Activated gamma-delta T cell treated with anti-CD3 and anti-CD28 coated beads, Interleukin-2, amount 50 U/mL, for 16 hours (primary cell): ENCODE measurements at places on chromosomes 3 and 15.
A peak's percentile ranks its signal among the peaks of the same experiment; 100 is the strongest.

GRCh38 chr3:152174876-152175527, 93.7 kb upstream of the MBNL1 start:
- DNase-seq = no peak

DNA sequence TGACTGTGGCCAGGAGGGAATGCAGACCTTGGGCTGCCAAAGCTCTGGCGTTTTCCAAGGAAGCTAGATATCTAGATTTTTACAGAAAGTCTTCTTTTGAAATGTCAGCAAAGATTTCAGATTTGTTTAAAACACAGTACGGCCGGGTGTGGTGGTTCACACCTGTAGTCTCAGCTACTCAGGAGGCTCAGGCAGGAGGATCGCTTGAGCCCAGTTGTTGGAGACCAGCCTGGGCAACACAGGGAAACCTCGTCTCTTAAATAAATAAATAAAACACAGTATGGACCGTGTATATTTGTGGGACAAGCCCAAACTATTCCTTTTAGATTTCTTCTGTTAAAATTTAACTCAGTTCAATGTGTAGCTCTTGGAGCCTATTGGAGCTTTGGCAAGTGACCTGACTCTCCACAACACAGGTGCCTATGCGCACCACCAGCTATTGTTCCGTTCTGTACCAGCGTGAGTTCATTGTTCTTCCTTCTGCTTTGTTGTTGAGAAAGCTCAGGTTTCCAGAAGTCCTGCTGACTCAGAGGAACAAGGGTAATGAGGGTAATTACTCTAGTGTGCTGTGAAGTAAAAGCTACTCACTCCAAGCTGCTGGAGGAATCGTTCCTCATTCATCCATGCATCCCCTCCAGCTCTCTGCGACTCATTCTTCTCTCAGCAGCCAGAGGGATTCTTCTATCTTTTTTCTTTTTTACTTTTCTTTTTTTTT, 73.1 kb upstream of the SLC6A6 start:
- no peak for DNase-seq

GRCh38 chr3:14223595-14223994, 45.0 kb downstream of the LSM3 start:
- no peak for DNase-seq

GRCh38 chr15:55909036-55909811, 84.2 kb downstream of the NEDD4 start:
- DNase-seq = no peak

DNA sequence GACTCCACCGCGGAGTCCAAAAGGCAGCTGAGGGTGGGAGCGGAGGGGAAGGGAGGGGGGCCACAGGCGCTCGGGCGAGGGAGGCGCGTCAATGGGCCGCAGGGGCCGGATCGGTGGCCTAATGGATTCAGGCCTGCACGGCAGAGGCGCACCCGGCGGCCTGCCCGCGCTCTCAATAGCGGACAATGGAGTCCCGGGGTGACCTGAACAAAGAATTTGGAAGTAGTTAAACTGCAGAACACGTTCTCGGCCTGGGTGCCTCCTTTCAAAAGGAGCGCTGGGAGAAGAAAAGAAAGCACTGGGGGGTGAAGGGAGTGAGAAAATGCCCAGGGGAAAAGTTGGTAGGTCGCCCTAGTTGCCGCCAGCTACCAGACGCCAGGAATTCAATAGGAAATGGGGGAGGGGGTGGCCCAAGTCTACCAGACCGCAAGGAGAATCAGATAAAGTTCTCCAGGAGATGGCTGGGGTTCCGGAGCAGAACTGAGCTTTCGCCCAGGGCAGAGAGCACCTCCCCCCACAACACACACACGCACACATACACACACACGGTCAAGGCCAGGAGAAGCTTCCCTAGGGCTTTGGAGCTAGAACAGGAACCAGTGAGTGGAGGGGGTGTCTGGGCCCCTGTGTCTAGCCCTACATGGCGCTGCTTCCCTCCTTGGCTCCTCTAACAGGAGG, 25.8 kb upstream of the POLG start:
- DNase-seq = no peak

DNA sequence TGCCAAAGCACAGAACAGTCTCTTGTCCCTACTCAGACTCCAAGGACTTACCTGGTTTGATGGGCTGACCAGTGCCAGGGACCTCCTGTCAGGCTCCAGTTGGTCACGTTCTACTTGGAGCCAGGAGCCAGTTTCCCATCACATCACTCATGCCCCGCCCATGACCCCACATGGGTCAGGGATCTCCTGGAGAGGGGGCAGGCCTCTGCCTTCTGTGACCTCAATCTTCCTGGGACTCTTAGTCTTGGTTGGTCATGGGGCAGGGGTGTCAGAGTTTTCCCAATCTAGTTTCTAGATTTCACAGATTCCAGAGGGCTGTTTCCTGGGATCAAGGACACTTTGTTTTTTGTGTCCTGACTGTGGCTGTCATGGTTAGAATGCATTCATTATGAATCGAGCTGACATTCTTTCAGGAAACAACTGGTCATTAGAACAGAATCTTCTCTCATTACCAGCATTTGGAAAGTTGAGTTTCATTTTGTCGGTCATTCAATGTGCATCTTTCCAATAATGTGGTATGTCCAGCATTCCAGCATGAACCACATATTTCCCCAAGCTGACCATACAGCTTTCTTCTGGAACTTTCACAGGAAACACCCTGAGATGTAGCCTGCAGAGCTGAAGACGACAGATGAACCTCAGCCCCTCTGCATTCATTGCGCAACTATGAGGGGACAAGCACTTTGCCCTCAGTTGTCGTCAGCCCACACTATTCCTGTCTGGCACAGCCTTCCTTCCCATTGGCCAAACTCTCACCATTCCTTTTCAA, 19.8 kb downstream of the CYP19A1 start:
- DNase-seq = no peak

GRCh38 chr3:36812240-36812639, 47.9 kb upstream of the DCLK3 start:
- DNase-seq = no peak

DNA sequence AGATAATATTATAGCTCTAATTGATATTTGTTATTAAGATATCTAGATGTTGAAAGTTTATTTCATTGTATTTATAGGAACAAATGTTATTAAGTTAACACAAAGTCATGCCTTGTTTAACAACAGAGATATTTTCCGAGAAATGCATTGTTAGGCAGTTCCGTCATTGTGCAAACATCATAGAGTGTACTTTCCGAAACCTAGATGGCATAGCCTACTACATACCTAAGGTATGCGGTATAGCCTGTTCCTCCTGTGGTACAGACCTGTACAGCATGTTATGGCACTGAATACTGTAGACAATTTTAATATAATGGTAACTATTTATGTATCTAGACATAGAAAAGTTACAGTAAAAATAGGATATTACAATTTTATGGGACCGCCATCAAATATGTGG, 114.3 kb downstream of the NAALADL2 start:
- DNase-seq = no peak

DNA sequence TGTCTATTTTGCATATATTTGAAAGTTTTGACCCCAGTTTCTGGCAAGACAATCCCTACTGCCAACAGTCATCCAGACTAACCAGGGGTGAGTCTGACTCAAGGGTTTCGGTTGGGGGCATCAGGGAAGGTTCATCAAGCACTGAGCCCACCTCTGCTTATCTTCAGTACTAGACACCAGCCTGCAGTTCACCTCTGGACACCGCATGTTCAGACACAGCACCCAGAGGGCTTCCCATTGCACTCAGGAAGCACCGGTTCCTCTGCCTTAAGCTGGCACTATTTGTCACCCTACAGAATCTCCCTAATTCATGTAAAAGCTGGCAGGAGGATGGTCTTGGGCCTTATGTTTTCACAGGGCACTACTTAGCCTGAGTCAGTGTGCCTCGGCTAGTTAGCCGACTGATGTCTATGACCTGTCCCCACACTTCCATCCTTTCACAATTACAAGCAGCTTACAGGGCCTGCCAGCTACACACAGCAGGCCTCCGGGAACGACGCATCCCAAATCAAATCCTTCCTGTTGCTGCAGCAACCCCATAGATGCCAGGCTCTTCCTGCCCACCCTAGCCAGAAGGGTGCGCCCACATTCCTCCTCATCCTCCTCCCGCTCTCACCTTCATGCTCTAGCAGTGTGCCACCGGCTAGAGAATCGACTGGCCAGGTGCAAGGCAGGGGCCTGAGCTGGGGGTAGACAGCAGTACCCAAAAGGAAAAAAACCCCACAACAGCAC, 52.5 kb downstream of the SH3BP5 start:
- no peak for DNase-seq

DNA sequence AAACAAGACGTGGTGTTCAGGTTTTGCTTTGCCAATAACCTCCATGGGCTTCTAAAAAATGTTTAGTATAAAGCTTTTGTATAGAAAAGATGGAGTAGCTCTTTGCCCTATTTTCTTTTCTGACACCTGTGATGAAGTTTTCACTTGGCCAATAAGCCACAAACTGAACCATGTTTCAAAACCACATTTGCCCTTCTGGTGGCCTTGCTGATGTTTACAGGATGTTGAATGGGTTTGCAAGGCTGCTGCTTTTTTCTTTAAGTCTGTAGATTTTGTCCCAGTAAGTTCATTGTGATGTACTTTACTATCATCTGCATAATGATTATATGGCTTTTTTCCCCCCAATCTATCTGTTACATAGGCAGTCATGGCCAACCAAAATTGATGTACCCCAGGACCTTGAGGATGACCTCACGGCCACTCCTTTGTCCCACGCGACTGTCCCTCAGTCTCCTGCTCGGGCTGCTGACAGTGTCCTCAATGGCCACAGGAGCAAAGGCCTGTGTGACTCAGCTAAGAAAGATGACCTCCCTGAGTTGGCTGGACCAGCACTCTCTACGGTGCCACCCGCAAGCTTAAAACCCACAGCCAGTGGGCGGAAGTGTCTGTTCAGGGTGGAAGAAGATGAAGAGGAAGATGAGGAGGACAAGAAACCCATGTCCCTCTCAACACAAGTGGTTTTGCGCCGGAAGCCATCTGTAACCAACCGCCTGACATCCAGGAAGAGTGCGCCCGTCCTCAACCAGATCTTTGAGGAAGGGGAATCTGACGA, 60.8 kb downstream of the SNRK start:
- peak; percentile 31 for DNase-seq

GRCh38 chr3:50627407-50628051, 10.6 kb downstream of the MAPKAPK3 start:
- DNase-seq = no peak

- DNase-seq = no peak
Observed at GRCh38 chr3:112976001-112976400, 1.1 kb upstream of the CD200R1 start.

GRCh38 chr15:89400116-89400781, 65.6 kb upstream of the POLG start:
- DNase-seq = no peak

GRCh38 chr15:78993931-78994530, 49.2 kb upstream of the CTSH start:
- no peak for DNase-seq

DNA sequence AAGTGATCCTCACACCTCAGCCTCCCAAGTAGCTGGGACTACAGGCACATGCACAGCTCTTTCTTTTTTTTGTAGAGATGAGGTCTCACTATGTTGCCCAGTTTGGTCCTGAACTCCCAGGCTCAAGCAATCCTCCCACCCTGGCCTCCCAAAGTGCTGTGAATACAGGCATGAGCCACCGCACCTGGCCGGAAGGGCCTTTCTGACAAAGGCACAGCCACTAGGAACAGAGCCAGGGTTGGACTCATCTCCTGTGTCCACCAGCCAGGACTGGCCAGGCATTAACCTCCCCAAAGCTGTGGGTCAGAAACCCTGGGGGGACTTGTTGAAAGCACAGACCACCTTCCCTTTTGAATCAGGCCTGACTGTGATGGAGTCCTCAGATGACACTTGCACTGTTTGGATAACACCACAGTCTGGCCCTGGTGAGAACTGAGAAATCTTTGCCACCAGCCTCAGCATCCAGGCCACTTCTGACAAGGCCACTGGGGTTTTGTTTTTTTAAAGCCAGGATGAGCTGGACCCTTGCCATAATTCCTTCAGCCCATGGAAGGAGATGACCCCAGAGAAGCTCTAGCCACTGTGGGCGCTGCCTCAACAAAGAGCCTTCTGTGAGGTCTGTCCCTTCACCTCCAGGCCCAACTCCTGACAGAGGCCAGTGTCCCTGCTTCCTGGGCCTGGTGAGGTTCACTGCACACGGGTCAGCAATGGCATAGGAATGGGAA, 4.8 kb downstream of the TKT start:
- DNase-seq = no peak

DNA sequence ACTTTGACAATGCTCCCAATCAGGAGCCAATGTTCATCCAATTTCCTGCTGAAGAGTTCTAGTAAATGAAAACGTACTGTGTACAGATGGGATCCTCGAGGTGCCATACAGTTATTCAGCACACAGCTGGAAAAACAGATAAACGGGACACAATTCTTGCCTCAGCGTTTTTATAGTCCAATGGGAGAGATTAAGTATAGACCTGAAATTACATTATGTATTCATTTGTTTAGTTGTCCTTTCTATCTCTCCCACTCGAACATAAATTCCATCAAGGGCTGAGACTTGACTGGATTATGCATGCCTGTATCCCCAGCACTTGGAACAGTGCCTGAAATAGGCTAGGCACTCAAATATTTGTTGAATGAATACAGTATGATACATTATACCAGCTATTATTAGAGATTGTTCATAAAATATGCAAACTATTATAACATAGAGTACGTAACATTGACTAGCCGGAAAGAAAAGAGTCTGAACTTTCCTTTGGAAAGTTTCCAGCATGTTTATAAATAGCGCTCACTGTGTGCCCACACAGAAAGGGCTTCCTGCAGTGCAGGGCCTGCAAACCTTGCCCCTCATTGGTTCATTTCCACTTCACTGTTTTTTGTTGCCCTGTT, 27.4 kb upstream of the SNTN start:
- no peak for DNase-seq

- DNase-seq = no peak
Observed at GRCh38 chr3:2826453-2826852, 283.7 kb downstream of the IL5RA start.
